Midbrain (tissue), 1 donor: ENCODE measurements at places on chromosomes 7 and 10.

DNA sequence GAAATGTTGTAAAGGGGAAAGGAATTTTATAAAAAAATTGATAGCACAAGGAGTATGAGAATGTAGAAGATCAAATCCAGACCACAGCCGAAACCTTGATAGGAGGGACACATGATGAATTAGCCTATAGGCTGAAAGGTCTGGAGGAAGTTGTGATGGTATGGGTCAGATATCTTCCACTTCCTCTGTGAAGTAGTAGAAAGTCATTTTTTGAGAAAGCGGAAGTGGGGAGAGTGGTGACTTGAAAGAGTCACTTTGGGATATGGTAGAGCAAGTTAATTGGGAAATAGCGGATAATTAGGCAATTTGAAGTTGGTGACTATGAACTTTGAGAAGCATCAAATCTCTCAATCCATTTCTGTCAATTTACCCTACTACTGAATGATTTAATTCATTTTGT, 99.4 kb downstream of the GRM8 start:
- no peak for DNase-seq

GRCh38 chr10:30882281-30882680, 149.4 kb downstream of the ZNF438 start:
- DNase-seq = no peak

DNA sequence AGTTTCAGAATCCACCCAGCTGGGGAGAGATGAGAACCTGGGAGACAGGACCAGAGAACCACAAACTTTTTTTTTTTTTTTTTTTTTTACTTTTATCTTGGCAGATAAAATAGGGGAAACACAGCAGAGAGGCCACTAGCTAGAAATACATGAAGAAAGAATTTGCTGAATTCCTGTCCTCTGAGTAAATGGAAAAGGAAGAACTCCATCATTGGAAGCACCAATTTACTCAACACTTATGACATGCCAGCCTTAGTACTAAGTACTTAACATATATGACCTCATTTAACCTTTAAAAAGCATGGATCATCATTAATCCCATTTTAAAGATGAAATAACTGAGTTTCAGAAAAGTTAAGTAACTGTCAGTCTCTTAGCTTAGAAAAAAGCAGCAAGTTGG, 343.0 kb upstream of the NPSR1 start:
- DNase-seq = no peak

GRCh38 chr7:111568419-111568818, 6.1 kb upstream of the IMMP2L start:
- DNase-seq = no peak

DNA sequence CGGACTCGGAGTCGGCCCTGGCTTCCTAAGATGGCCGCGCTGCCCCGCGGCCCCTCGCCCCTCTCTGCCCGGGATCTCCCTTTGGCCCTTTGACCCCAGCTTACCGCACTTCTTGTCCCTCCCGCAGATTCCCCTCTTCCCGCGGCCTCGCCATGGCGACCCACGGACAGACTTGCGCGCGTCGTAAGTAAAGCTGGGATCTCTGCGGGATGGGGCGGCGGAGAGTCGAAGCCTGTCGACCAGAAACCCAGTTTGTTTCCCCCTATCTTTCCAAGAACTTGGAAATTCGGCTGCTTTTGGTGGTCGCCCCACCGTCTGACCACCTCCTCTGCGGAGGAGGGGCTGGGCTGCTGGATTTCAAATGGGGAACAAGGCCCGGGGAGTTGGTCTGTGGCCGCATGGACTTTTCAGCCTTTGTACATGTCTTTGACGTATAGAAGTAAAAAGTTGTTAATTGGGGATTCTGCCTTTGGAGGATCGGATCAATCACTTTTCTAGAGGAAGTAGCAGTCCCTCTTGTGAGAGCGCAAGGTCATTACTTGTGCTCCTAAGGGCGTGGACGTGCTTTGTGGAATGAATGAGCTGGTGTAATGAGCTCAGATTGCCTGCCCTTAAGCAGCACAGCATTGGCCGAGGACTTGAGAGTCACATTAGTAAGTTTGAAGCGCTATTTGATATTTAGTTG, 553 bp downstream of the VDAC2 start:
- DNase-seq = no peak

DNA sequence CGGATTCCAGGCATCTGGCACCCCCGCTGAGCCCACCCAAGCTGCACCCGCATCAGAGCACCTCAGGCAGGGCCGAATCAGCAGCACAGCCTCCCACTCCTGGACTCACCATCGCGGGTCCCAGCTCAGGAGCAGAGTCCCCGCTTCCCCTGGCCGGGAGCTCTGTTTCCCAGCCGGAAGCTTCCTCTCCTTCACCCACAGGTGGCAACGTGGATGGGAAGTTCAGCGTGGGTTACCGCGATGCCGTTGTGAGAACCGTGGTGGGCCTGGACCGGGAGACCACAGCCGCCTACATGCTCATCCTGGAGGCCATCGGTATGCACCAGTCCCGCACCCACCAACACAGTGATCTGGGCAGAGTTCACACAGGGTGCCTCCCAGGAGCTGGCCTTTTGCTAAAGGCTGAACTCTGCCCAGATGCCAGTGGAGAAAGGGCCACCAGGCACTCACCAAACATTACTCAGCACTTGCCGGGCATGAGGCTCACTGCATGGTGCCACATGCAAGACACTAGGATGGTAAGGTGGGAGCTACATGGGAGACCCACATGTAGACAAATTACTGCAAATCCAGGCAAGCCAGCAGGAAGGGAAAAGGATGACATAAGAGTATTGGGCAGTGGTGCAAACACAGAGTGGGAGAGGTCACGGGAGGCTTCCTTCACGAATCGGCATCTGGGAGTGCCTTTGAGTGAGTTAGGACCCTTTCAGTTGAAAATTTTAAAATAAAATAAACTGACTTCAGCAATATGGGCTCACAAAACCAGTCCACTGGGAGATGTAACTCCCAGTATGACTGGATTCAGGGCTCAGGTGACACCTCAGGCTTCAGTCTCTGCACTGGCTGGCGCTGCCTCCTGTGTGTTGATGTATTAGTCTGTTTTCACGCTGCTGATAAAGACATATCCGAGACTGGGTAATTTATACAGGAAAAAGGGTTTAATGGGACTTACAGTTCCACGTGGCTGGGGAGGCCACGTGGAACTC, 10.4 kb downstream of the C10orf105 start:
- DNase-seq = no peak

GRCh38 chr10:103542764-103543616, 49.5 kb downstream of the NEURL1 start:
- peak; percentile 44 for DNase-seq
